ENCODE measurements at places on chromosomes 1 and 21.

DNA sequence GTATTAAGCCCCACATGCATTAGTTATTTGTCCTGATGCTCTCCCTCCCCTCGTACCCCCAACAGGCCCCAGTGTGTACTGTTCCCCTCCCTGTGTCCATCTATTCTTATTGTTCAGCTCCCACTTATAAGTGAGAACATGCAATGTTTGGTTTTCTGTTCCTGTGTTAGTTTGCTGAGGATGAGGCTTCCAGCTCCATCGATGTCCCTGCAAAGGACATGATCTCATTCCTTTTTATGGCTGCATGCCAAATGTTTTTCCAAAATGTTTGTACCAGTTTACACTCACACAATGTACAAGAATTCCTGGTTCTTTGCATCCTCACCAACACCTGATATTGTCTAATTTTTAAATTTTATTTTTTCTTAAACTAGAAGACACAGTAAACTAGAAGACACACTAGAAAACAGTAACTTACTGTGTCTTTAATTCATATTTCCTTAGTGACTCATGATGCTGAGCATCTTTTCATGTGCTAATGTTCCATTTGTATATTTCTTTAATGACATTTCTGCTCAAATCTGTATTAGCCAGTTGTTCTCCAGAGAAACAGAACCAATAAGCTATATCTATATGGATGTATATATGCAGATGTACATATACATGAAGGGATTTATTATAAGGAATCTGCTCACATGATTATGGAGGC lies 19.4 kb upstream of the USP1 start:
- no peak for DNase-seq

DNA sequence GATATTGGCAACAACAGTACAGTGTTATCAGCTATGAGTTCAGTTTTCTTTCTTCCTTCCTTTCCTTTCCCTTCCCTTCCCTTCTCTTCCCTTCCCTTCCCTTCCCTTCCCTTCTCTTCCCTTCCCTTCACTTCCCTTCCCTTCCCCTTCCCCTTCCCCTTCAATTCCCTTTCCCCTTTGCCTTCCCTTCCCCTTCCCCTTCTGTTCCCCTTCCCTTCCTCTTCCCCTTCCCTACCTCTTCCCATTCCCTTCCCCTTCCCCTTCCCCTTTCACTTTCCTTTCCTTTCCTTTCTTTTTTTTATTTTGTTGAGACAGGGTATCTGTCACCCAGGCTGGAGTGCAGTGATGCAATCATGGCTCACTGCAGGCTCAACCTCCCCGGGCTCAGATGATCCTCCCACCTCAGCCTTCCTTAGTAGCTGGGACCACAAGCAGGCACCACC lies 72.3 kb upstream of the CAPZB start:
- DNase-seq: peak; percentile 54

GRCh38 chr1:150552128-150552910 lies 3.1 kb downstream of the ADAMTSL4 start:
- peak; percentile 97 for DNase-seq

GRCh38 chr1:168960595-168960994 lies 145.9 kb upstream of the ATP1B1 start:
- DNase-seq: no peak

- no peak for DNase-seq
Observed at GRCh38 chr1:66383611-66384010, 150.3 kb upstream of the SGIP1 start.

DNA sequence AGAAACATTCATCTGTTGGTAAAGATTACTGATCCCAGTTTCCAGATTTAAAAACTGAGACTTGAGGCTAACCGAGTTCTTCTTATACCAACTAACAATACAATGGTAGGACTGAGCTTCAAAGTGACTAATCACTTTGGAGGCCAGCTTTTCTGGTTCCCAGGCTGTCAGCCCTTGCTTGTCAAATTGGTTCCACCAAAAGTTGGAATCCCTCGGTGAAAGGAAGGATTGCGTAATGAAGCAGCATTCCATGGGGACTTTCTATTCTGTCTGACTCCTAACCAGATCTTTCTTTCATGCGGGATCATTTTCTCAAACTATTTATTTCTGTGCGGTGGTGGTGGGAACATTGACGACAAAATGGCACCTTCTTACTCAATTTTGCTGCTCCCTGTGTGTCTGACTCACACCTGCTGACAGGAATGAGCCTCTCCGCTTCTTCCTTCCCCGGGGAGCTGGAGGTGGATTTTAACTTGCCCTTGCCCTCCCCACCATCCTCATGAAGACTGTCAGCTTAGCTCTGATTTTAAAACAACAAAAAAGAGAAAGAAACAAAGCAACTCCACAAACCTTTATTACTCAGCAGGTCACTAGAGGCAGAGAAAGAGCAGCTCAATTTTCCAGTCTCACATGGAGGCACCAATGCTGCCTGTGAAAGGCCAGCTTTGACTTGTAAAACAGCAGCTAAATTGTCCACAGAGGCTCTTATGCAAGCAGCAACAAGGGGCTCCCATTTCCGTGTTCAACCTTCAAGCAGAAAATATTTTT lies 32.9 kb upstream of the RASAL2 start:
- DNase-seq: peak; percentile 98

- DNase-seq: no peak
Observed at GRCh38 chr1:30778154-30778978, 20.8 kb upstream of the LAPTM5 start.

DNA sequence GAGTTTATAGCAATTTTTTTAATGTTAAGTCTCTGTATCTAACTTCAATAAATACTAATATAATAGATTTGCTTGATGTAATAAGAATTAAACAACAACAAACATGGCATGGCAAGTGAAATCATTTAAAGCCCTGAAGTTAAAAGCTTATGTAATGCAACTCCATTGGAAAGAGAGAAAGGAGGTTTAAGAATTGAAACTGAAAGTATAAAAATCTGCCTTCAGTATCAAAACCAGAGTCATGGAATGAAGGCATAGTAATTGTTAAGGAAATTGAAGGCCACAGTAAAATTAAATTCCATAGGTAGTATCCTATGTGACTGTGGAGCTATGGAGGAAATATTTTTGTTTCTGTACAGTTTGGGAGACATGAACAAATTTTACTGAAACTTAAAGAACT lies 55.1 kb downstream of the PRDX6 start:
- DNase-seq: no peak

GRCh38 chr1:207306603-207307002 lies 14.9 kb upstream of the CD55 start:
- no peak for DNase-seq

DNA sequence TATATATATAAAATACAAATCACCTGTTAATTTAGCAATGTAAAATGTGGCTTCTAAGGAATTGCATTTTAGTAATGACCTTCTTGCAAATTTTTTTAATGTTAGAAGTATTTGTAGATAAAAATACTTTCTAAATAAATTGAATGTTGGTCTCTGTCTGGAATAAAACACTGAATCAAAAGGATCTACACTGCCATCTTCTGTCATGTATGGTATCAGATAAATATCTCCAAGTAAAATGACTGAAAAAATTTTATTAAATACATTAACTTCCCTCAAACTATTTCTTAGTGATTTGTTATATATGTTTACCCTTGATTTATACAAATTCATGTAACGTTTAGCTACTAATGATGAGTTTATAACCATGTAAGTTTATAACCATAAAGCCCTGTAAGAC lies 2029.3 kb downstream of the MRPL39 start:
- DNase-seq: no peak

DNA sequence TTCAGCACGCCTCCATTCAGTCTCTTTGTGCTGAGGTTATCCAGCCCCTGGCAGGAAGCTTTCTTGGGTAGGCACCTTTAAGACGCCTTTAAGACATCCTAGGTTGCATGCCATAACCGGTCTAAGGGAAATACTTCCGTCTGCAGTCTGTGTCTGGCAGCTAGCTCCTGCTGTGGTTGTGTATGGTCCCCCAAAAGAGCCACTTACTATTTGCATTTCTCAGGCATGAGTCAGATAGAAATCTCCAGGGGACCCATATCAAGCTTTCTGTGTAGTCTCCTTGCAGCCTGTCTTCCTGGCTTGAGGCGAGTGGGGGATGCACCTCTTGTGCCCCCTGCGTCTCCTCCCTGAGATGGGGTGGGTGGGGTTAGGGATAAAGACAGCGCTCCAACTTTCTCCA lies 10.0 kb upstream of the RYR2 start:
- DNase-seq: no peak

DNA sequence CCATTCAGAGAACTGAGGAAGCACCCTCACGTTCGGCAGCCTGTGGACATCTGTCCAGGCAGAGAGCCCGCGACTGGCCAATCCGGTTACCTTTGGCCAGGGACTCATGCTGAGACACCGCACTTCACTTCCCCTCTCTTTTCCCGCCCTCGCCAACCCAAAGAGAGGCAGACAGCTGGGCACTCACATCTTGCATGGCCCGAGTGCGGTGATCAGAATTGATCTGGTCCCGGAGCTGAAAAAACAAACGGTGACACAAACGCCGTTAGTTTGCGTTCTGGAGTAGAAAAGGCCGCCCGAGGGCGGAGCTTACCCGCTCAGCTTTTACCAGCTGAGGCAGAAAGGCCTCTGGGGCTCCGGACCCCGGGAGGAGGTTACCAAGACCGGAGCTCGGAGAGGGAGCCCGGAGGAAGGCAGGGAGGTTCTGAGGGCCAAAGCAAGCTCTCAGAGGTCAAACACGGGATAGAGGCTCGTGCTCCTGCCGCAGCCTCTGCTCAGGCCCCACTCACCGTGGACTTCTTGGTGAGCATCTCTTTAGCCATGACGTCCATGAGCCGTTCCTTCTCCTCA lies 376 bp downstream of the SF3A3 start:
- DNase-seq: no peak

- no peak for DNase-seq
Observed at GRCh38 chr1:218164930-218165700, 120.0 kb upstream of the RRP15 start.
